Stimulated activated CD8-positive, alpha-beta memory T cell treated with anti-CD3 and anti-CD28 coated beads, Interleukin-15, amount 100 ng/mL, for 4 hours (primary cell): ENCODE measurements at places on chromosomes 11 and 22.
A peak's percentile ranks its signal among the peaks of the same experiment; 100 is the strongest.

GRCh38 chr11:98736833-98737232 lies 283.9 kb upstream of the CNTN5 start:
- DNase-seq, result no peak

- peak; percentile 73 for DNase-seq
These were observed at the start of gene ZNF70 for GRCh38 chr22:23750714-23751440. Gene ZNF70 (minus strand): TSS chr22:23751112. CDS start chr22:23745140, 5,972 bp downstream.

DNA sequence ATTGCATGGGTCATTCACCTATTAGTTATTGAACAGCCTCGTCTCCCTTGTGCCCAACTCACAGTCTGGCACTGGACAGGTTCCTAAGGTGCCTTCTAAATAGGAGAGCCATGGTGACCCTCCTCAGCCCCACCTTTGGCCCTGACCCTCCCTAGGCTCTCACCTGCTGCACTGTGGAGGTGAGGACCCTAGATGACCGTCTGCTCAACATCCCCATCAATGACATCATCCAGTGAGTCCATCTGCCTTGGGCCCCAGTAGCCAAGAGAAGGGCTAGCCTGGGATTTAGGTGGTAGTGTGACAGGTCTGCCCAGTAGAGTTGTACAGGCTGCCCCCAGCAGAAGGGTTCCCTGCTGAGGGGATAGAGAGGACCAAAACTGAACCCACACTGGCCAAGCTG lies 13.6 kb downstream of the UCP2 start:
- DNase-seq, result no peak

GRCh38 chr11:96017856-96018255 lies 93.9 kb upstream of the MTMR2 start:
- no peak for DNase-seq

DNA sequence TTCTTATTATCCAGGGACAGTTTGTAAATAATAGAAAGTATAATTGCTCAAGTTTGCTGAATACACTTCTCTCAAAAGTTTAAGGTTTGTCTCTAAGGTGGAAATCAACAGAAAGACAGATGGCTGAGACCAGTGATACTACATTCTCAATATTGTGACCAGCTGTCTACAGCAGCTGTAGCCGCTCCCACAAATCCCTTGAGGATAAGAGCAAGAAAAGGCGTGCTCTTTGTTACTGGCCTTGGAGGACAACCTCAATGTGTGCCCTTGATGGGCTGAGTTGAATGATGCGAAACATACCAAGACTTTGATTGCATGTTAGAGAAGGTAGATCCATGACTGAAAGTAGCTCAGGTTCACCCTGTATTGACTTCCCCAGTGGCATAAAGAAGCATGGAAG lies 6.1 kb downstream of the OR6M1 start:
- no peak for DNase-seq

GRCh38 chr11:16977136-16977993 lies 36.8 kb downstream of the PLEKHA7 start:
- DNase-seq, result no peak

DNA sequence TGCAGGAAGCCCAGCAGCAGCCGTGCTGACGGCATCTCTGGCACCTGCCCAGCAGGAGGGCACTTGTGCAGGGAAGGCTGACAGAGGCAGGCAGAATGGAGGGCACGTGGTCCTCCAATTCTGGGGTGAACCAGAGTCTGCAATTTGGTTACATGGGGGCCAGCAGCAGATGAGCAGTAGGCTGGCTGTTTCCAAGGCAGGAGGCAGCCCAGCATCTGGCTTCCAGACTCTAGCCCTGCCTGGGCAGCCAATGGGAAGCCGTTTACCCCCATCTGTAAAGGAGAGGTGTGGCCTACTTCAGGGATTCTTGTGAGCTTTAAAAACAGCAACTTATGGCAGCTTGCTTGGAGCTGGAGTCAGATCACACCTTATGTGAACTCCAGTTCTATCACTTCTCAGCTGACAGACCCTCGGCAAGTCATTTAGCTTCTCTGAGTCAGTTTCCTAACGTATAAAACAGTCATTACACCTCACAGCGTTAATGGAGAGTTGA lies 27.9 kb upstream of the RASL10A start:
- no peak for DNase-seq

DNA sequence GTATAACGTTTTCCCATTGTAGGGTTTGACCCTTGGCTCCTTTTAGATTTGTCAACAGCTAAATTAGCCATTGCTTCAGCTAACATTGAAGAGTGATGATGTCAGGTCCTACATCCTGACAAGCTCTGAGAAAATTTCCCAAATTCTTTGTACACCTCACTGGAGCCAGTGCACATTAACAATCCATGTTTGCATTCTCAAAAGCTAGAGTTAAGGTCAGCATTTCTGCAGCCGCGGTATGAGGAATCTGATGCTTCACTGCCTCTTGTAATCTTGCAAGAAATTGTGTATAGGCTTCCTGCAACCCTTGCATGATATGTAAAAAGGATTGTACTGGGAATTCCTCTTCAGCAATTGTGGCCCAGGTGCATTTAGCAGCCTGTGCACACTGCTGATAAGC lies 33.1 kb upstream of the NCAM1 start:
- no peak for DNase-seq

DNA sequence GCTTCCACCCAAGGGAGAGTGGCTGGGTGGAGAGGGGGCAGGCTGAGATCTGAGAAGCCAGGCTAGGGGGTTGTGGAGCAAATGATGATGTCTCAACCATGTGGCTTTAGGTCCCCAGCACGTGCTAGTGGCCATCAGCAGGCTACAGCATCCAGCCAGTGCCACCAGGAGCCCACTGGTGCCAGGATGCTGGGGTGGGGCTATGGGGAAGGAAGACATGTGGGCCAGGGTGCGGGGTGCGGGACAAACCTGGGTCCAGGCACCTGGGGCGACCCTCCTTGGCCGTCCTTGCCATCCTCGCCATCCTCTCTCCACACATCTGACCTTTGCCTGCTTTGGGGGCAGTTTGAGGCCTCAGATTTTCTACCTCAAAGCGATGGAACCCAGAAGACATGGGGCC lies 104.3 kb downstream of the KCNQ1 start:
- DNase-seq, result no peak

DNA sequence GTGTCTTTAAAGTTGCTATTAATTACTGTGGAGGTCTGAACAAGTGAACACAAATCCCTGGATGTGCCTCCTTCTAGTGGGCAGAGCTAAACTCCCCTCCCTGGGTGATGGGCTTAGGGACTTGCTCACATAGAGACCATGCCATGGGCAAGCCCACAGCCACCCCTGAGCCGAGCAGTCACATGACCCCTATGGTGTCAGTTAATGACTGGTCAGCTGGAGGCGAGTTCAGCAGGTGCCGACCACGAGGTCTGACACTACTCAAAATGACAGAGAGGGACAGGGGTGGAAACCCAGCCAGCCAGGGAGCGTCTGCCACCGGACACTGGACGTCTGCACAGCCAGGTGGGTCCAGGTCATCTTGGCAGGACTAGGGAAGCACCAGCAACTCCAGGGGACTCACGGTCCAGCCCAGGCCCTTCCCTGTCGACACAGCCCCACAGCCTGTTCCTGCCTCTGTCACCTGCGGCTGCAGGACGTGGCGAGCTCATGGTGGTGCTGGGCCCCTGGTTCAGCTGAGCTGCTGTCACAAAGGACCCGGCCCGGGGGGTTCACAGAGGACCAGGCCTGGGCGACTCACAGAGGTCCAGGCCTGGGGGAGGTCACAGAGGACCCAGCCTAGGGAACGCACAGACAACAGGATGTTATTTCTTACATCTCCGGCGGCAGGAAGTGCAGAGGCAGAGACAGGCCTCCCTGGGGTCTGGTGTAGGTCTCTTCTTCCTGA lies 135.0 kb downstream of the BRD1 start:
- DNase-seq, result no peak

DNA sequence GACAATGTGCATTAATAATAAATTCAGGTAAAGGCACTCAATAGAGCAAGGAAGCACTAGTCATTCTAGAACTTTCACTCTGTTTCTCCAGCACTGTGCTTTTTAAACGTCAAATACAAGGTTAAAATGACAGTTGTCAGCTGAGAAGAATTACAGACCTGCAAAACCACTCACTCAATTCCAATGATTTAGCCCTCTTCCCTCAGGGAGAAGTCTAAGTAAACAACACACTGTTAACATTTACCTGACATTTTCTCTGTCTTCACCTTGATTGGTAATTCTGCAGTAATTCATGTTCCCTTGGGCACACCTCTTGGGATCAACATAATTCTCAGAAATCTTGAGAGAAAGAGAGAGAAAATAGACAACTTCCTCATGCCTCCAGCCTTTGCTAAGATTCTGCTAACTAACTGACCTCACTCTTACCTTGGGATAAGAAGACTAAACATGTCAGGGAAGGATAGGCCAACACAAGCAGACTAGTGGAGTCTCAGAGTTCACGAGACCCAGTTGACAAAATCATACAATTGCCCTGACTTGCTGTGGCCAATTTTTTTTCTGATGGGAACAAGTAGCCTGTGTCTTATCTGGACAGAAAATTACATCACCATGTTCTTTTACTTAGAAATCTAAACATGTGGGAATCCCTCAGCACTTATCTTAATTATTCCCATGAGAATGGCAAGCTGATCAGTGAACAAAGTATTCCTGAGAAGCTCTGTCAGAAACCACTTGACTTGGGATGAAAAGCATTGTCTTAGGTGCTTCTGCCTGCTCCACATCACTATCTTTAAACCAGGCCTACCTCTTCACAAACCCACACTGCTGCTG lies 516.8 kb upstream of the FAT3 start:
- no peak for DNase-seq

GRCh38 chr22:24427500-24428164 lies at the start of gene ADORA2A:
Gene ADORA2A (plus strand): TSS chr22:24427599. CDS start chr22:24433405, 5,806 bp downstream.
- DNase-seq, result peak; percentile 71

- DNase-seq, result no peak
These were observed 30.0 kb upstream of the FAR1 start for GRCh38 chr11:13638422-13638821.

DNA sequence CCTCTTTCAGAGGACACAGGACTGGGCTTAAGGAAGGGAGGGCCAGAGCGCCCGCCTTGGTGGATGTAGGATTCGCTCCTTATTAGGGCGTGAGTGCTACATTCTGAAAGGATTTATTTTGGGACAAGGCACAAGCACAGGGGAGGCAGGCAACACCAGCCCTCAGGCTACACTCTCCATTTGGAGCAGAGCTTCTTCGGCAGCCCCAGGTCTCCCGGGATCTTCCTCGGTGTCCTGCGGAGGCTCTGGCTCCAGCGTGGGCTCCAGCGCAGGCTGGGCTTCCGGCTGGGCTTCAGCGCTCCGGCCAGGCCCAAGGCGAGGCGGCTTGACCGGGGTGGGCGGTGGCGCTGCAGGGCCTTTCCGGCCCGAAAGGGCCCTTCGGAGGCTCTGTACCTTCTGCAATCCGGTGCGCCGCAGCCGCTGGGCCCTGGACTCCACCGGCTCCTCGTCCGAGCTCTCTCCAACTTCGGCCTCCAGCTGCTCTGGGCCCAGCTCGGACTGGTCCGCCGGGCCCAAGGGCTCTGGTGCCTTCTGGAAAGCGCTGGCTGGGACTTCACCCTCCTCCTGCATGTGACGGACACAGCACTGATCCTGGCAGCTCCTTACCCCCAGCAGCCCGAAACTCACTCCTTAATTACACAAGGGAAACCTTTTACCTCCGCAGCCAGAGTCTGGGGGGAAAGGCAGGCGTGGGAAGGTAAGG lies 1.1 kb downstream of the CAVIN3 start:
- no peak for DNase-seq

DNA sequence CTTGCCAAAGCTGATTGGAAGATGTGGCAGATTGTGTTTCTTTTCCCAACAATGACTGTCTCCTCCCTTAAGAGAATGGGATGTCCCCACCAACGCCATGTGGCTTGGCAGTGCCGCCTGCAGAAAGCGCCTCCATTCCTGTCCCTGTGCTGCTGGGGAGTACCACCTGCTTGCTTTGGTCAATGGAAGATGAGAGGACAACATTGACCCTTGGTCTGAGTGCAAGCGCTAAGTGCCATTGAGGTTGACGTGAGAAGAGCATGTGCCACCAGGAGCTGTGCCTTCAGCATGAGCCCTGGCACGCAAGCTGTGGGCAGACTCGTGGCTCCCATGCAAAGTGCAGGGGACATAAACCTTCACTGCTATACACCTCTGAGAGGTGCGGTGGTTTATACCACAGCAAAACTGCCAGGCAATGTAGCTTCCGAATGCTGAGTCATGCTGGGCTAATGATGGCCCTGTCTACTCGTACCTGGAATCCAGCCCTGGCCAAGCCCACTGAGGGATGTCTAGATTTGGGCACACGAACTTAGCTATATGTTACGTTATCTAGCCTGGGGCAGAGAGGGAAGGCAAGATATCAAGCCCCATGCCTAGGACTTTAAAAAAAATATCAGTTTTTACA lies 41.9 kb downstream of the MYEOV start:
- DNase-seq, result no peak

DNA sequence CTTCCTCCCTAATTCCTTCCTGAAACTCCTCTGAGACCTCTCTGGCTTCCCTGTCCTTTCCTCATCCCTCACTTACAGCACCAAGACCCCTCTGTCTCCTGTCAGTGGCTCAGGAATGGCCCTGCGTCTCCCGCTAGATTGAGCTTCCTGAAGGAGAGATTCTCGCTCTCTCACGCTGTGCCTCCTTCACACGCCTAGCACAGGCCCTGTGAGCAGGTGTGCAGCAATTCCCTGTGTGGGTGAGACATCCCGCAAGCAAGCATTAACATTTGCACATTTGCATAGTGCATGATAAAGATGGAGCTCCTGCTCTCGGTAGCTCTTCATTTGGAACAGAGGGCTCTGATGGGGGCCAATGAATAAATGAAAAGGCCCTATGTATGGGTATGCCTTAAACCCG lies 159.8 kb downstream of the ADAMTS15 start:
- DNase-seq, result no peak

- DNase-seq, result no peak
These were observed 9.3 kb upstream of the GDPD5 start for GRCh38 chr11:75535071-75535470.

GRCh38 chr11:12092714-12093113 lies 17.7 kb upstream of the MICAL2 start:
- no peak for DNase-seq

GRCh38 chr11:121801394-121801748 lies 314.6 kb downstream of the BLID start:
- DNase-seq, result no peak

DNA sequence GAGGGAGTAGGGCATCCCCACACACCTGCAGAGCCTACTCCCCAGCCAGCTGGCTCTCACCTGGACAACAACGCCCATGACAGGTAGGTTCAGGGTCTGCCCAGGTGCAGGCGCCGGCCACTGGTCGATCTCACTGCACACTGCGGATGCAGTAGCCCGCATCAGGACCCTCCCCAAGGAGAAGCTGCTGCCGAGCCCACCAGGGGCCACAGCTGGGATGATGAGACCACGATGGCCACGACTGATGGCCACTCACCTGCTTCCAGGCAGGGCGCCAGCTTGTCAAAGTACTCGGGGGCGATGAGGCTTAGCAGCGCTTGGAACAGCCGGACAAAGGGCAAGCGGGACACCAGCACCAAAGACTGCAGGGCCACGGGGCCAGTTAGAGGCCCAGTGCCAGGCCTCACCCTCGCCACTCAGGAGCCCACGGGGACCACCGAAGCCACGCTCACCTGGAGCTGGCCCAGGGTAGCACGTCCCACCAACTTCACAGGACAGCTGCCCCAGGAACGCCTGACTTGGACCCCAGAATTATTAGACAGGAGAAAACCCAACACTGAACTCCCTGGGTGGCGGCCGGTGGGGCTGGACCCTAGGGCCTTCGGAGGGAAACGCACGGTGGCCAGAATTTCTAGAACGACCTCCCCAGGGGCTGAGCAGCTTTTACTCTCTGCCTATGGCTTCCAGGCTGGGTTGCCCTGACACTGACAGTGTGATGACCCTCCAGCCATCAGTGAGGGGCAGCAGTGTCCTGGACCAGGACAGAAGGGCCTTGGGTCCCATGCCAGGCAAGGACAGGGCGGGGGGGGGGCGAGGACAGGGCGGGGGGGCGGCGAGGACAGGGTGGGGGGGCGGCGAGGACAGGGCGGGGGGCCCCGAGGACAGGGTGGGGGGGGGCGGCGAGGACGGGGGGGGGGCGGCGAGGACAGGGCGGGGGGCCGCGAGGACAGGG lies 8.9 kb upstream of the PLXNB2 start:
- DNase-seq, result no peak
